ENCODE measurements at places on chromosomes 13 and 19. TPM values are rescaled to one million over a fixed set of nuclear protein-coding genes. Genes with fewer than 3 reads are reported as not detected.

Gene RPL13A
- 3,962 TPM for polyA plus RNA-seq

Gene ICAM4
- 0.41 TPM for polyA plus RNA-seq

Gene SPINT2
- 4.9 TPM for polyA plus RNA-seq

DNA sequence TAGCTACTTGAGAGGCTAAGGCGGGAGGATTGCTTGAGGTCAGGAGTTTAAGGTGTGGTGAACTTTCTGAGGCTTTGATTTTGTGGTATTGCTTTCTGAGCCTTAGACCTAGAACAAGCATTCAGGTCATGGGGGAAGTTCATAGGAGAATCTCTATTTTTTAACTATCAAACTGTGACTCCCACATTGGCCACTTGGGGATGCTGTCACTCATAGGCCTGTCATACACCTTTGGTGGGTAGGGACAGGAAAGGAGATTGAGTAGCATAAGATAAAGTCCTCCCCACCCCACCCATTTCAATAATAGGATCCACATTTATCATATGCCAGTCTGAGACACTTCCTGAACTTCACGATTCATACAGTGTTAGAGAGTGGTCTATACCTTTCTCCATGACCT is 41.9 kb upstream of the PSG2 start:
- DNase-seq, result no peak

GRCh38 chr13:98896868-98897144 is 81.1 kb downstream of the DOCK9 start:
- DNase-seq, result no peak

DNA sequence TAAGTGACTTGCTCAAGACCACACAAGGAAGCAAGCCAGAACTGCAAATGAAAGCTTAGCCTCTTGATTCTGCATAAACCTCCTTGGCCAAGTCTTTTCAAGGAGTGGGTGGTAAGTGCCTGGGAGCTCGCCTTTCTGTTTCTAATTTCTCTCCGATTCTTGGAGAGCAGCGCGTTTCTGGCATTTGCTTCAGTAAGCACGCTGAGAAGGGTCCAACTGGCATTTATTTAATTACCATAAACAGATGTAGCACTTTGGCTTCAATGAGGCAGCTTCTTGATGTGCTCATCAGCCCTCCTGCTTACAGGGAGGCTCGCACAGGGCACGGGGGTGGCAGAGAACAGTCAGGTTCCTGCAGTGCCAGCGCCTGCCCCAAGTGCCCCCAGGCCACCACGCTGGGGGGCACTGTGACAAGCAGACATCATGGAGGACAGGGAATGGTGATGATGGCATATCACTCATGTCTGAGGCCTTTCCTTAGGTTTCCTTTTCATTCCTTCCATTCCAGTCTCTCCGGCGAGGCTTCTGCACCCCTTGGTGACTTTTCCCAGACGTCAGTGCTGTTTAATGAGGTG is 13.3 kb downstream of the SIAH3 start:
- DNase-seq, result no peak

GRCh38 chr19:19159534-19159933 is 10.5 kb downstream of the MEF2B start:
- no peak for DNase-seq

GRCh38 chr13:27375686-27376326 is 48.6 kb upstream of the GTF3A start:
- DNase-seq, result peak; percentile 78
